ENCODE measurements at places on chromosomes 4 and X.

DNA sequence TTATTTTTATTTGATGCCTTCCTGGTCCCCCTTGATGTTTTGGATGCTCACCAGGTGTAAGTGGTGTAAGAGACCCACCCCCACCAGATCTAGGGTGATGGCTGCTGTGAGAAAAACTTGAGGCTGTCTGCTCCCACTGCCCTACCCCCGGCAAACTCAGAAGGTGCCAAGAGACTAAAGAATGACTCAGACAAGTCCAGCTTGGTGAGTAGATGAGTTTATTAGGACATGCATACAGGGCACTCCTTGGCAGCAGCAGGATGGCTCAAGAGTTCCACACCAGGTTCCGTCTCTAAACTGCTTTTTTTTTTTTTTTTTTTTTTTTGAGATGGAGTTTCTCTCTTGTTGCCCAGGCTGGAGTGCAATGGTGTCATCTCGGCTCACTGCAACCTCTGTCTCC, 84.0 kb upstream of the HPF1 start:
- DNase-seq: no peak

- peak; percentile 41 for DNase-seq
Observed at GRCh38 chr4:164731827-164732474, 22.0 kb upstream of the SMIM31 start.

- DNase-seq: no peak
Observed at GRCh38 chr4:153115322-153116290, 88.6 kb upstream of the TRIM2 start.

DNA sequence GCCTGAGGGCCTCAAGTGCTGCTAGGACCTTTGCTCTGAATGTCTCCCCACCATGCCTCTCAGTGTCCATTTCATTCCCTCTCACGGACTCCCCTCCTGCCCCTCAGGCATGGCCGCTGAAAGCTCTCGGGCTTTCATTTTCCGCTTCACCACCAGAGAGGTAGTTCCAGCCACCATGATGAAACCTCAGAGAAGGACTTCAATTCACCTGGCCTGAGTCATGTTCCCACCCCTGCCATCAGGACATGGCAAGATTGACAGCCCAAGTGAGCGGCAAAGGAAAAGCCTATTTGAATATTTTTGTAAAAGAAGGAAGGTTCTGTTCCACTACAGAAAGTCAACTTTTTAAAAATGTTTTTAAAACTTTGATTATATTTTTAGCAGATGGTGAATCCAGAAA, 249.3 kb upstream of the GALNT7 start:
- no peak for DNase-seq

DNA sequence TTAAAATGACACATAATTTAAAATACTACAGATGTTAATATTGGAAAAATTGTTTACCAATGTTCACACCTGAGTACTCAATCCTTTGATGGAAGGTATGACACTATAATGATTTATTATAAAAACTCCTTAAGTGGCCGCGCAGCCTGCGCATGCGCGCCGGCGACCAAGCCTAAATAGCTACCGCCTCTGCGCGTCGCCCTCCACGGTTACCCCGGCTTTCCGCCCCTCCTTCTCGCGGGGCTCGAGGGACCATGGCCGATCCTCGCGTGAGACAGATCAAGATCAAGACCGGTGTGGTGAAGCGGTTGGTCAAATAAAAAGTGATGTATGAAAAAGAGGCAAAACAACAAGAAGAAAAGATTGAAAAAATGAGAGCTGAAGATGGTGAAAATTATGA, 170.2 kb downstream of the DMD start:
- no peak for DNase-seq

Measured in right cardiac atrium (tissue), 5 donors.